Ecto neural progenitor cell (in vitro differentiated cells): ENCODE measurements at places on chromosomes 1 and 21.

DNA sequence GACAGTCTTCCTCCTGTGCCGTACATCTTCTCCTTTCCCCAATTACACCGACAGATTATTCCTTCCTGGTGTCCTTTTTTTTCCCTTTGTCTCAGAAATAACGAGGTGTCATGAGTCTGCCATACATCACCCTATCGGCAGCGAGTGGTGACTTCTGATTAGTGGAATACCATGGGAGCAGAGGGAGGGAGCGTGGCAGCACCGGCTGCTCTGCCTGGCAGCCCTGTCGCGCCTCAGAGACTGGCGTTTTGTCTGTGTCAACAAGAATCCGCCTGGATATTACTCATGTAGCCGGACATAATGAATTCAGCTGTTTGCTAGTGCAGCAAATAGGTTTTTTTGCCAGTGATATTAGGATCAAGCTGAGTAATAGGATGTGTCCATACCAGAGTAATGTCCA is 51.8 kb downstream of the UTP25 start:
- DNase-seq = no peak

DNA sequence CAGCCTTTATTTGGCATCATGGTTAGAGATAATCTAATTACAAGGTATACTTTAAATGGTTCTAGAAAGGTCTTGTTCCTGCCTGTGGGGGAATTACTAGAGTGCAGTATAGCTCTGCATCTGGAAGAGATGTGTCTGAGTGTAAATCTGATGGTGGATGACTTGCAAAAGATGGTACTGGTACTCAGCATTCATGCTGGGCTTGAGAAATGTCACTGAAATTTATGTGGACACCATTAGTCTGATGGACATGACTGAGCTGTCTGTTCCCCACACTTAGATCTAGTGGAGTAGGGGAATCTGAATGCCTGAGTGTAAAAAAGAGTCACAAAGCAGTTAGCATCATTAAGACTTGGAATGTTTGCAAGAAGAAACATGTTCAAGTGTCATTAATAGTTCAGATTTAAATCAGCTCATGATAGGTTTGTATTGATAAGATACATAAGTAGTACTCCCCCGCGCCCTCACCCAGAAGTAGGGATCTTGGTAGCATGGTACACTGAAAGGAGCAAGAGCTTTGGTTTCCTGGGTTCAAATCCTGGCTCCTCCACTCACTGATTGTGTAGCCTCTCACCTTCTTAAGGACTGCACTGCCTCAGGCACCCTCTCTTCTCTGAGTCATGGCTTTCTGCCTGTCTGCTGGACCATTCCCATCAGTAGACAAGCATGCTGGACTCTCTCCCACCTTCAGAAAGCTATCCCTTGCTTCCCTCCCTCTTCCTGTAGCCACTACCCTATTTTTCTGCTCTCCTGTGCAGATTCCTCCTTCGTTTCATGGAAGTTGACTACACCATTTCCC is 292.9 kb downstream of the NFIA start:
- DNase-seq = no peak

GRCh38 chr1:32215629-32216480 is 6.3 kb downstream of the TMEM234 start:
- DNase-seq = peak; percentile 70

DNA sequence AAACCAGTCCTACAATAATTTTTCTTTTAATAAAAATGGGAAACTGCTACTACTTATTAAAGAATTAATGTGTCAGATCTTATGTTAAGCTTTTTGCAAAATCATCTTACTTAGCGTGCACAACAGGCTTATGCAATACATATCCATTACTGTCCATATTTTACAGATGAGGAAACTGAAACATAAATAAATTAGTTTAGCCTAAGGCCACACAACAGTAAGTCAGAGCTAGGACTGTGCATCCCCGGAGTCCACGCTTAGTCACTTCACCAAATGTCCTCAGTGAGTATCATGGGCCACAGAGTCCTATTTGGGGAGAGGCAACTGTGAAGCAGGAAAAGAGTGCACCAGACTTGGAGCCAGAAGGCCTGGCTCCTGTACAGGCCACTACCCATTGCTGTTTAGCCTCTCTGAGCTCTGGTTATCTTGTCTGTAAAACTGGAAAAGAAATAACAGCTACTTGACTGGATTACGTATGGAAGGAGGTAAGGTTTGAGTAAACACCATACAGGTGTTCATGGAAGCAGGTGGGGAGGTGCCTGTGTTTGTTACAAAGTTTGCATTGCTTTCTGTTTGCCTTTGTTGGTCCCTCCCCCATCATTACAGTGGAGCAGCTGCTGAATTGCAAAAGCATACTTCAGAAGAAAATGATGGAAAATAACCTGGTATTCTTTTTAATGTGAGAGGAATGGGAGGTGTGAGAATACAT is 192.8 kb downstream of the FCRL5 start:
- DNase-seq = no peak

GRCh38 chr1:184388319-184388889 is 1.6 kb downstream of the C1orf21 start:
- no peak for DNase-seq

GRCh38 chr1:177959811-177960515 is 9.9 kb downstream of the SEC16B start:
- no peak for DNase-seq

GRCh38 chr1:214312530-214313051 is 31.6 kb downstream of the SMYD2 start:
- DNase-seq = no peak

- DNase-seq = no peak
Observed at GRCh38 chr1:116377541-116378529, 4.8 kb downstream of the ATP1A1 start.

- DNase-seq = no peak
Observed at GRCh38 chr1:235911876-235912275, 45.2 kb upstream of the LYST start.

DNA sequence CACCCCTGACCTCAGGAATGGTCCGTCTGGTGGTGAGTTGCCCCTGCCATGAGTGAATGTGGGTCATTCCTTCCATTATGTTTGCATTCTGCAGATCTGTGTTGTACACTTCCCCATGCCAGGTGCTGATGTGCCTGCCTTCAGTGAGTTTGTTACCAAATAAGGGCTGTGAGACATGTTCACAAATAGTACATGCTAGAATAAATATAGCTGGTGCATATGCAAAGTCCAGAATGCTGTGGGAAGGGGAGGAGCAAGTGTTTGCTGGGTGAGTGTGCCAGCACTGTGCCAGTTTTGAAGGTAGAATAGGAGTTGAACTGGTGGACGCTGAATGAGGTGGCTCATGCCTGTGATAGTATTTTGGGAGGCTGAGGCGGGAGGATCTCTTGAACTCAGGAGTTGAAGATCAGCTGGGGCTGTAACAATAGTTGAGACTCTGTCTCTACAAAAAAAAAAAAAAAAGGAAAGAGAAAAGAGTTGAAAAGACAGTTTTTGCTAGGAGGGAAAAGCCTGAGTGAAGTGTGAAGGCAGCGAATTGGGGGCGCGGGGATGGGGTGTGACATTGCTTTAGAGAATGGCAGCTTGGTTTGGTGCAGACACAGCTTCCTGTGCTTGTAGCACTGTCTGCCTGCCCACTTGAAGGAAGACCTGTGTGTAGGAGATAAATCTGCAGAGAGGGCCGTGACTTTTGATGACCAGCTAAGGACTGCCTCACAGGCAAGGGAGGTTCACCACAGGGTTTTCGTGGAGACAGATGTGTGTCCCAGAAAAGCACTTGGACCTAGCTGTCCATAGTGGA is 61.1 kb downstream of the LGR6 start:
- no peak for DNase-seq

- no peak for DNase-seq
Observed at GRCh38 chr1:219185486-219186117, 11.9 kb downstream of the LYPLAL1 start.

- peak; percentile 63 for DNase-seq
Observed at GRCh38 chr1:107141491-107142126, 770 bp downstream of the NTNG1 start.

DNA sequence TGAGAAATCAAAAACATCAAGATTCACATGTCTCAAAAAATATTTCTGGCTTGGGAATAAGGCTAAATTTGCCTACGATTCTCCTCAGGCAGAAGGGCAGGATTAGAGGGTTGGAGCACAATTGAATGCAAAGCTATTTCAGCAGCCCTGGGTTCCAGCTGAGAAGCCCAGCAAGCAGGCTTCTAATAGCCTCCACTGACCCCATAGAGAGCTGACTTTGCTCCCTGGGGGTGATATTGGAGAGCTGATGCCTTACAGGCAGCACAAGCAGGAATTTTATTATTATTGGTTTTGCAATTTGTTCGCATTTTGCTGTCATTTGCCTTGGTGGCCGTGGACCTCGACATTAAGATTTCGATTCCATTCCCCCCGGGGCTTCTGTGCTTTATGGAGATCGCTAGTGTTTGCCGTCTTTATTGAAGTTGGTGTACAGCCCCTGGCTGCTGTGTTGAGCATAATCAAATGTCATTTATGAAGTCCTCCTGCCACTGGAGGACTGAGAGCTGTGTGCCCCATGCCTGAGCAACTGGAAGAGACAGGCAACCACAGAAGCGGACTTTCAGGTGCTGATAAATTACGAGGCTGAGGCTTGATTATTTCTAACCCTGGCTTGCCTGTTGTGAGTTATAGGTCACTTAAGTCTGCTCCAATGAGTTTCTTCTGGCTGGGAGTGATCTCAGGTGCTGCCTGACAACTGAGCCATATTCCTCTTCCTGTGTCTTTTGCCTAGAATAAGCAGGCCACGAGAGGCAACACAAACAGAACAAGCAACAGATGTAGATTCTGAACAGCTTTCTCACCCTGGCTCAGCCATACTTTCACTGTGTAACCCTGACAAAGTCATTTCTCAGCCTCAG is 518.4 kb upstream of the CAMK1G start:
- no peak for DNase-seq

GRCh38 chr1:200112290-200112689 is 84.8 kb downstream of the NR5A2 start:
- DNase-seq = no peak

GRCh38 chr1:245118066-245118465 is 36.7 kb upstream of the KIF26B start:
- DNase-seq = no peak

- DNase-seq = no peak
Observed at GRCh38 chr1:223803211-223803610, 42.5 kb downstream of the TP53BP2 start.

DNA sequence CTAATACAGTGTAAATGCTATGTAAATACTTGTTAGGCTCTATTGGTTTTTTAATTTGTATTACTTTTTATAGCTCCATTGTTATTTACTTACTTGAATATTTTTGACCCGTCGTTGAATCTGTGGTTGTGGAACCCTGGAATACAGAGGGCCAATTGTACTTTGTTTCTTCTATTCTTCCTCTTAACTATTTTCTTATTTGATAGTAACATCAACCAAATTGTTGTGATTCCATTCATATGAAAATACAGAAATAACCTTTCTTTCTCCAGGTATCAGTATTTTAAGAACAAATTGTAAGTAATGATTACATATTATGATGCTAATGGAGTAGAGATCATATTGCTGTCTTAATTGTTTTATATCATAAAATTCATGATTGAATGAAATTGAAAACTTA is 73.7 kb downstream of the FNBP1L start:
- no peak for DNase-seq

DNA sequence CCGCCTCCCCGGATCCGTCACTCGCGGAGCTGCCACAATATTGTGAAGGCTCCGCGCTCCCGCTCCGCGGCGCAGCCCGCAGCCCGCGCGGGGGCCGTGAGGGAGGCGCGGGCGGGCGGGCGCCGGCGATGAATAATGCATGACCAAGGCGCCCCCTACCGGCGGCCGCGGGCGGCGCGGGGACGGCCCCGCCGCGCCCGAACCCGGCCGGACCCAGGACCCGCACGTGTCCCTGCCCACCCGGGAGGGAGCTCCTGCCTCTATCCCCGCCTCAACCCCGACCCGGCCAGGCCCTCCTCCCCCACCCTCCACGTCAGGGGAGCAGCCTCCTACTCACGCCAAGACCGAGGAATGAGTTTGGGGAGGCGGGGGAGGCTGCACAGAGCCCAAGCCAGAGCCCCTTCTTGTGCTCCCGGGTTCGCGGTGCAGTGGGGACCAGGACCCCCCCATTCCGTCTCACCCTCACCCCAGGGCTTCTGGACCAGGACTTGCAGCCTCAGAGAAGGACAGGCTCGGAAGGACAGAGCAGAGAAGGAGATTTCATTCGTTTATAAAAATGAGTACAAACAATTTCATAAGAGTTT is 70.8 kb upstream of the CASZ1 start:
- peak; percentile 88 for DNase-seq

DNA sequence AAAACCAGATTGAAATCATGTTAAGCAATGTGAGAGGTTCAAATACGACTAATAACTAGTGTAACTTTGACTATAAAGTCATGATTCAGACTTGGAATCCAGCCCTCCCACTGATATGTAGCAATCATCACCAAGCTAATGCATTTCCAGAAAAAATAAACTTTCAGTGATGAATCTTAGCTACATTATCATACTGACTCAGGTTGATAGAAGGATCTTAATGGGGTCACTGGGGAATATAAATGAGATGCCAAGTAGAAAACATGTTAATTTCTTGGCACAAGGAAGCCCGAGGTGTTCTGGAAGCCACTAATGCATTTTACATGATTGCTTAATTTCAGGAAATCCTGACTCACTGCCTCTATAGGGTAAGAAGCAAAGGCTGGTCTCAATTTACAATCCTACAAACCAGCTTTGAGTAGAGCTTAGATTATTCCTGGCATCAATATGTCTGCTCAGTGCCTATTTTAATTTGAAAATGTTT is 67.7 kb downstream of the SELENOF start:
- DNase-seq = no peak

DNA sequence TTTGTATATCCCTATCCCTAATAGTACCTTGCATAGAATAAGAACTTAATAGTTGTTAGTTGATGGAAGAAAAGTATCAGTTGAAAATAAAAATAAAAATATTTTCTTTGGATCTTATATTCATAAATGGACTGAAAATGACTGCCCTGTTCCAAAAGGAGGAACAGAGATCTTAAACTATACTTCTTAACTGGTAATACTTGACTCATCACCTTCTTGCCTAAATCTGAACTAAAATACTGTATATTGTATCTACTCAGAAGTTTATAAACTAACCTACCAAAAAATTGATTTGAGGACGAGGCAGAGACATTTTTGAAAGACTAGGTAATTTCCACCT is 178.8 kb downstream of the SYT2 start:
- DNase-seq = no peak

DNA sequence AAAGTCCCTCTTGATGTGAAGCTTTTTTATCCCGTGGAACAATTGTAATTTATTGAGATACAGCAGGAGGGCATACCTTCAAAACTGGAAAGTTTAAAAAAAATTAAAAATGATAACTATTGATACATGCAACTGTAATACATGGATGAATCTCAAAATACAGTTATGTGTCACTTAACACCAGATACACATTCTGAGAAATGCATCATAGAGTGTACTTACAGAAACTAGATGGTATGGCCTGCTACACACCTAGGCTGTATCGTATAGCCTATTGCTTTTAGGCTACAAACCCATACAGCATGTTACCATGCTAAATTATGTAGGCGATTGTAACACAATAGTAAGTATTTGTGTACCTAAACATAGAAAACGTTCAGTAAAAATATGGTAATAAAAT is 7.1 kb upstream of the AKNAD1 start:
- no peak for DNase-seq

DNA sequence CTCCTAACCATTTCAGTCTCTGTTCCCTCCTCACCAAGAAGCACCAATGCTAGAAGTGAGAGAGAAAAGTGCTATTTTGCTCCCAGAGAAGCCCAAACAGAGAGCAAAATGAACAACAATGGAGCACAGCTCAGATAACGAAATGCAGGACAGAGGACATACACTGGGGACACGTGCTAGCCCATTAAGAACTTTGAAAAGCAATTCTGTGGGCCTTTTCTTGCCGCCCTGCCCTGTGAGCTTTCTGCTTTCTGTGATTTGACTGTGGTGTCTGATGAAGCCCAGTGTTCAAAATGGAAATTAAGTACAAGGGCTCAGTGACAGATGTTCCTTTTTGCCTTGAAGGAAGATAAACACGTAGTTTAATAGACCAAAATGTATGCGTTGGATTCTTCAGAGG is 130.8 kb downstream of the S1PR1 start:
- no peak for DNase-seq
